Activated CD4-positive, CD25-positive, alpha-beta regulatory T cell treated with anti-CD3 and anti-CD28 coated beads, Interleukin-2, amount 50 U/mL, for 24 hours (primary cell): ENCODE measurements at places on chromosomes 6 and 20.
A peak's percentile ranks its signal among the peaks of the same experiment; 100 is the strongest.

DNA sequence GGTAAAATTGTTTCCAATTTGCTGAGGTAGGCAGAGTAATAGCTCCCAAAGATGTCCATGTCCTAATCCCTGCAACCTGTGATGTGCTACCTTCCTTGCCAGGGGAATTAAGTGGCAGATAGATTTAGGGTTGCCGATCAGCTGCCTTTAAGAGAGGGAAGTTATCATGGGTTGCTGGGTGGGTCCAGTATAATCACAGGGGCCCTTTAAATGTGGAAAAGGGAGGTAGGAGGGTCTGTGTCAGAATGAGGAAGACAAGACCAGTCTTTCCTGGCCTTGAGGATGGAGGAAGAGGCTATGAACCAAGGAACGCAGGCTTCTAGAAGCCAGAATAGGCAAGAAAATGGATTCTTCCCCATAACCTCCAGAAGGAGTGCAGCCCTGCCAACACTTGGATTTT is 50.7 kb downstream of the CTCFL start:
- no peak for ATAC-seq

- ATAC-seq: no peak
Observed at GRCh38 chr20:31664696-31665354, 27.1 kb downstream of the COX4I2 start.

DNA sequence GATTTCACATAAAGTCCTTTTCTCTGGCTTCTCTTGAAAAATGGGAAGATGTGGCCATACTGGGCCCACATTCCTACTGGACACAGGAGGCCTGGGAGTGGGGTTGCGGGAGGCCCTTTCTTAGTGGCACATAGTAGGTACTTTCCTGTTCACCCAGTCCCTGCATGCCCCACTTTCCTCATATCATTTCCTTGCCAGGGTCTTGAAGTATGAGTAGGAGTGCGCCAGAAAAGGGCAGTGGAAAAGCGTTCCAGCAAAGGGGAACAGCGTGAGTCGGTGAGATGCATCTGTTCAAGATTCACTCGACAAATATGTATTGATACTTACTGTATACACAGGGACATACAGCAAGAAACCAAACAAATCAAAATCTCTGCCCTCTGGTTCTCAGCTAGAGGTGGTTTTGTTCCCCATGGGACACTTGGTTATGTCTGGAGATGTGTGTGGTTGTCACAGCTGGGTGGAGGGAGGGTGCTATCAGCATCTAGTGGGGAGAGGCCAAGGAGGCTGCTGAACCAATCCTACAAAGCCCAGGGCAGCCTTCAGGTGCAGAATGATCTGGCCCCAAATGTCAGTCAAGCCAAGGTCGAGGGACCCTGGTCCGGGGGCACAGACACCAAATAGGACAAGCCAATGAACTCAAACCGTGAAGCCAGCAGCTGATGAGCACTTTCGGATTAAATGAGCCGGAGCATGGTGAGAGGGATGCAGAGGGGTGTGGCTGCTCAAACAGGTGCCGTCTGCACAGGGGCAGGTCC is 151.4 kb downstream of the CEBPB start:
- no peak for ATAC-seq

- ATAC-seq: no peak
Observed at GRCh38 chr6:56242346-56242745, 5.0 kb downstream of the COL21A1 start.

DNA sequence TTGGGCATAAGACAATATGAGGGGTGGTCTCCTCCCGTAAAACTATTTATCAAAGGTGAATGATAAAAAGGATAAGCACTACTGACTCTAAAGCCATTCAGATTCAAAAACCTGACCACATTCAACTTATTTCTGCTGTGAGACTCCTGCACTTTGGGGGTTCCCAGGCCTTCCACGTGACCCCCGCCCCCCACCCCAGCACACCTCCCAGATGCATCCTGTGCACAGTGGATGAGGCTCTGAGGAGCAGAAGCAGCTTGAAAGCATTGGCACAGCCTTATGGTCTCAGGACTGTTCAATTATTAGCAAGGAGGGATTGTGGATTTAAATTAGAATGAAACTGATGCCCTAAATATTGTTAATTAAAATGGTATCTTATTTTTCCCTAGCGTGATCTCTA is 55.1 kb upstream of the SAMD5 start:
- ATAC-seq: no peak

- ATAC-seq: no peak
Observed at GRCh38 chr20:33316958-33317357, 33.9 kb downstream of the BPIFB1 start.

- ATAC-seq: no peak
Observed at GRCh38 chr6:35065870-35066269, 75.3 kb downstream of the TCP11 start.

DNA sequence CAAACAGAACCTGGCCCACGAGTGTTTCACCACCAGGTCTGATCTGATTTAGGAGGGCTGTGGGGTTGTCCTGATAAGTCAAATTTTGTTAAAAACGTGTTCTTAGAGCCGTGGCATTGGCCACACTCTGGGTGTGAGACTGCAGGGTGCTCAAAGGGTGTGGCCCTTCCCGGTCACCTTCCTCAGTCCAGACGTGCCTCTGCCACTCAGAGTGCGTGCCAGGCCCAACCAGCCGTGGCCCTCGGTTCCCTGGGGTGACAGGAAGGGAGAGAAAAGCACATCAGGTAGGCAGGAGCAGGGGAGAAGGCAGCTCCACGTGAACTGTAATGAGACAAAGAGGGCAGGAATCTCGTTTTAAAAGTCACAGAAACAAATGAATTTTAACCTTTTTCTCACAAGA is 115.4 kb downstream of the FAM120B start:
- ATAC-seq: no peak

GRCh38 chr6:126804332-126805064 is 314.0 kb upstream of the RSPO3 start:
- ATAC-seq: no peak

- no peak for ATAC-seq
Observed at GRCh38 chr6:12173661-12174060, 116.5 kb upstream of the EDN1 start.

DNA sequence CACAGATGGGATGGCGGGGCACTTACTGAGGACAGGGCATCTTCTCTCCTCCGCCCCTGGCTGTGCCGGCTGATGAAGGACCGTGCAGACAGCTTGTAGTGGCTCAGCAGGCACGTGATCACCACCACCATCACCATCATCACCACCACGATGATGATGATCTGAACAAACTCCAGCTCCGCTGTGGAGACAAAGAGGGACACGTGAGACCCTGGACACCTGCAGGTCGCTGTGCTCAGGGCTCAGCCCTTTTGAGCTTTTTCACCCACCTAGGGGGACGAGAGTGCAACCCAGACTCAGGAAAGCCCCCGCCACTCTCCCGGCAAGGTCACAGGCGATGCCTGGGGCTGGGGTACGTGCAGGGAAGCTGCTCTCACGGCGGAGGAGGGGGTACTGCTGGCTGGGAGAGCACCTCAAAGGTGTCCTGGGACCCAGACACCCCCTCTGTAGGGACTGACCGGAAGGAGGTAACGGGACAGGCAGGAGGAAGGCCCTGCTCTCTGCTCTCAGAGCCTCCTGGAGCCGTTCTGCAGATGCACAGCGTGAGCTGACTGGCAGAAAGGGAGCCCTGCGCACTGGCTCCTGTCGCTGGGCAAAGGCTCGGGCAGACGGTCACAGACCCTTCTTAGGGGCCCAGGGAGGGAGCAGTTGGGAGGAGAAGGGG is 39.4 kb upstream of the ZBP1 start:
- no peak for ATAC-seq

- no peak for ATAC-seq
Observed at GRCh38 chr6:64170316-64170715, 534.7 kb downstream of the PHF3 start.

DNA sequence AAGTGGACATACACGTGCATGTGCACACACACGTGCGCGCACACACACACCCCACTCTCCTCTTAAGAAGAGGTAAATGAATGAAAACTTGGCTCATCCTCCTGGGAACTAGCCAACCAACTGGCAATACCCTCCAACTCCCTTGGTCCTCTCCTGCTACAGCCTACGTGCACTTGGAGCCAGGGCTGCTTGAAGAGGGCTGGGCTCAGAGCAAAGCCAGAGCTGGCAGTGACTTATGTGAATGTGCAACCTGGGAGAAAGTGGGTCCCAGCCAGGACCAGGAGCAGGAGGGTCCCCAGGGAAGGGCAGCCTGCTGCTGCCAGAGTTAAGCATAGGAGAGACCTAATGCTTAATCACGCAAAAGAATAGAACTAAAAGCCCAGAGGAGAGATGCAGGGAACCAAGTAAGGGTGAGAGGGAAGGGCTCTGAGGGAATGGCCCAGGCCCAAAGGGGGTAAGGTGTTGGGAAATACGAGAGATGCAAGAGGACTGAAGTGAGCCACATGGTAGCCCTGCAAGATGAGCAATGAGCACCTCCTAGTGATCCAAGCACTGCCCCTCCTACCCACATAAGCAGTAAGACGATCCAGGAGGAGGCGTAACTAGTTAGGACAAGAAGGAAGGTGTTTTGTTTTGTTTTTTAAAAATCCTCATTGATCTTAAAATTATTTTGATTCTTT is 24.7 kb downstream of the TRAF3IP2 start:
- ATAC-seq: no peak

DNA sequence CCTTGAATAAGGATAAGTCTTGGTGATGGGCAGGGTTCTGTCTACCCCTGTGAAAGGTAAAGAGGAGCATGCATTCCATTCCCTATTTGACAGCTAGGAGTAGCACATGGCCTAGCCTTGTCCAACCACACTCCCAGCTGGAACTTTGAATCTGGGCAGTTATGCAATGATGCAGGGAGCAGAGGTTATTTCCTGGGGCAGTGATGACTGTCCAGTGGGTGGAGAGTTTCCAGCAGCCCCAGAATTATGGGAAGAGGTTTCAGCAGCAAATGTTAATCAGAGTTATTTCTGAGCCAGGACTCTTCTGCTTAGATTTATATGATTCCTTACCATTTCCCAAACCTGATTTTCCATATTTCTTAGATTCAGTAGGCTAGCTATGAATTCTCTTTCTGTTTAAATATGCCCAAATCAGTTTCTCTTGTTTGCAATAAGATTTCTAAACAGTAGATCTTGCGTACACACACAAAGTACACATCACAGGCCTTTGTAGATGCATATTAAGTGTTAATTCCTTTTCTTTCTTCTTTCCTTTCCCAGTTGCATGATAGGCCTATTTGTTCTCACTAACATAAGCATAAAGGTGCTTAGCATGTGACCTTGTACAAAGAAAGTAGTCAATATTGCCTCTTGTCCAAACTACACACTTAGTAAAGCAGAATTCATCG is 17.3 kb upstream of the TXLNB start:
- ATAC-seq: no peak

DNA sequence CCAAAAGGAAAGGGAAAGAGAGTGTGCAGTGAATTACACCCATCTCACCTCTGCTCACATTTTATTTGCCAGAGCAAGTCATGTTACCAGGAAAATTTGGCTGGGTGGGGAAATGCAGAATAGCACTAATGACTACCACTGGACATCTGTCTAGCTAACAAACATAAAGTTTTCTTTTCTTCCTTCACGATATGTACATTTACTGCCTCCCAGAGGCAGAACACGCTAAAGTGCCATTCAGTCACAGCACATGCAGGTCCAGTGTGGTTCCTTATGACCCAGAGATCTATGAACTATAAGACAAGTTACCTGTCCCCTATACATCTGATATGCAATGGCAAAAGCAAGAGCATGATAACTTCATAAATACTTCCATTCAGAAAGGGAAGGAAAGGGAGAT is 194.1 kb downstream of the OGFRL1 start:
- no peak for ATAC-seq

- no peak for ATAC-seq
Observed at GRCh38 chr6:111603040-111603439, 2.6 kb downstream of the TRAF3IP2 start.

GRCh38 chr20:1718604-1719384 is 61.2 kb upstream of the SIRPG start:
- no peak for ATAC-seq

DNA sequence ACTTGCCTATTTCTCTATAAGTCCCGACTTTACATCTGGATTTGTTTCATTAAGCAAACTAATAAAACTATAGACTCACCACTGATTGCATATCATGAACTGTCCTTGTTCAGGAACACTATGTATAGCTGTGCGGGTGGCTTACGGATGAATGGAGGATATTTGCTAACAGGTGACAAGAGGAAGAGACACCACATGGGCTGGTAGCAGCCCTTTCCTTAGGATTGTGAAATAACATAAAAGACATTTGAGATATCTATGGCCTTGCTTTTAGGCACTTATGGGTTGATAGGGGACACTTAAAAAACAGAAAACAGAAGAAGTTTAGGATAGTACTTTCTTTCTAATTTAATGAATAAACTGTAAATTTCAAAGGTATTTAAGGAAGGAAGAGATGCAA is 5.0 kb upstream of the CAP2 start:
- no peak for ATAC-seq

DNA sequence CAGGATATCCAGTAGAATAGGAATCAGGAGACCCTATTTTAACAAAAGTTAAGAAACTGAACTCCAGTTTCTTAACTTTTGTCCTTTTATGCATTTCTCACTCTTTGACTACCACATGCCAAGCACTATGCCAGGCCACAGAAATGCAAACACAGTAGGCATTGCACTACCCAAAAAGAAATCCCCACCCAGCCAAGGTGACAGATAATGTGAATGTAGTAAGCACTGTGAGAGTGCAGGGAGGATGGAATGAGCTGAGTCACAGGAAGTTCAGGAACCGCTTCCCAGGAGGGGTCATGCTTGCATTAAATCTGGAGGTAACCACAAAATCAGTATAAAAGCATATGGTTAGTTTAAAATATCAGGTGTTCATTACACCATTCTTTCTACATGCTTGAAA is 20.1 kb upstream of the FAM83C start:
- peak; percentile 12 for ATAC-seq

GRCh38 chr6:161242113-161242512 is 31.7 kb downstream of the AGPAT4 start:
- no peak for ATAC-seq

- no peak for ATAC-seq
Observed at GRCh38 chr6:4676016-4676415, 100.2 kb upstream of the CDYL start.

- ATAC-seq: peak; percentile 56
Observed at GRCh38 chr6:111776236-111777221, 96.7 kb downstream of the FYN start.

- ATAC-seq: no peak
Observed at GRCh38 chr6:67885081-67886033, 749.7 kb upstream of the ADGRB3 start.

GRCh38 chr6:40509086-40509485 is 78.1 kb downstream of the LRFN2 start:
- no peak for ATAC-seq

- ATAC-seq: no peak
Observed at GRCh38 chr20:6956574-6956973, 189.1 kb downstream of the BMP2 start.

DNA sequence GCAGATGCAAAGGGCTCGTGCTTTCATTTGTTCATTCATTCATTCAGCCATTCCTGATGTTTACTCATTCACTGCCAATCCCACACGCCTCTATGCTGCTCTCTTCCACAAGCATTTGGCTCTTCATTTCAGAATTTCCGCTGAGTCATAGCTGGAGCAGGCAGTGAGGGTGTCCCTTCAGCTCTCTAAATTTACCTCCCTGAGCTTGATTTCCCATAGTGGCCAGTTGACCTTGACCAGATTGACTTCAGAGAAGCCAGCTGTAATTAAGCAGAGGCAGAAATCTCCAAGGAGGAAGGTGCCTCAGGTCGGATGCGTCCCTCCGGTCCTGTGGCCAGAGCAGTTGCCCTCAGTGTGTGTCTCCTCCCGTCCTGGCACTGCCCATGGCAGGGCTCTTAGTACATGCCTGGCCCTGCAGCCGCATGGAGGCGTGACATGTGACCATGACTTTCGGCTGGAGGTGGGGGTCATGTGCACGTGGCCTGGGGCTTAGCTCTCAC is 267.2 kb upstream of the ECI2 start:
- ATAC-seq: no peak
